ENCODE measurements at places on chromosomes 16 and 17.
A peak's percentile ranks its signal among the peaks of the same experiment; 100 is the strongest.

GRCh38 chr17:64073771-64074703 lies 53.6 kb upstream of the ICAM2 start:
- DNase-seq: no peak

- DNase-seq: no peak
Measured at GRCh38 chr17:66190738-66191592, 968 bp downstream of the CEP112 start.

GRCh38 chr17:9026741-9027140 lies 5.4 kb downstream of the NTN1 start:
- DNase-seq: no peak

DNA sequence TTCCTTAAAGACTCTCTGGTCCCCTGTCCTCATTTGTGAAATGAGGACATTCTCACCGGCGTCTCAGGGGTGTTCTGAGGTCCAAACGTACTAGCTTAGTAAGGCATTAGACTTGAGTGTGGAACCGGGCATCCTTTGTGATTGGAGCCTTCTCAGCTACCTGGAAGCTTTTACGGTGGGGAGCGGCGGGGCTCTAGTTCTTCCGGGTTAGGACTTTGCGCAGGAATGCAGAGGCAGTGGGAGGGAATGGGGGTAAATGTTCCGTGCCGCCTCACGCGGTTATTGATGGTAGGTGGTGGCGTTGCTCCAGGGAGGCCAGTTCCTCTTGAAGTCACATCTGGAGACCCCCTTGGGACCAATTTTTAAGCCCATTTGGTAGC lies 113.6 kb downstream of the SNX29 start:
- no peak for DNase-seq

DNA sequence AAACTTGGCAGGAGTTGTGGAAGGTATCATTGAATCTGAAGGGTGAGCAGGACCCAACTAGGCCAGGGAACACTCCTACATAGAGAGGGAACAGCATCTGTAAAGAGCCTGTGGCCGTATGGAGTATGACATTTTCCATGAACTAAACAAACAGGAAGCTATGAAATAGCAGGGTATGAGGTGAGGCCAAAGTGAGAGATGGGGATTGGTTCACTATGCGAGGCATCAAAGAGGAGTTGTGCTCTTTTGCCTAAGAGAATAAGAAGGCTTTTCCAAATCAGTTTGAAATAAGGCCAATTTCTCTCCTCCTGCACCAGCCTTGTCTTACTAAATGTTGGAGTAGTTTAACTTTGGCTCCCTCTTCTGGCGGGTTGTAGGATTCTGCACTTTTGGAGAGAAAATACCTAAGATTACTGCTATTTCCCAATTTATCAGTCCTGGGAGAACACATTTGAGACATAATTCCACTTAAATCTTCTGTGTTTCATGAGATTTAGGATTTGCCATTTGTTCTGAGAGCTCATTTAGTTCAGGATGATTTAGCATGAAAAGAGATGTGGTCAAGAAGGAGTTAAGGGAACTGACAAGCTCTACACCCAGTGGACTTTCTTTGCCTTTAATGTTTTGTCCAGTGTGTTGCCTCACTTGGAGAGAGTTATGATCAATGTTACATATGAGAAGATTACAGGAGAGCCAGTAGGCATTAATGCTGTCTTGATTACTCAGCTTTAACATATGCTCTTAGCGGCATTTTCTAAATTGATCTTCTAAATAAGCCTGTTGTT lies 55.4 kb downstream of the TNRC6C start:
- DNase-seq: peak; percentile 60

DNA sequence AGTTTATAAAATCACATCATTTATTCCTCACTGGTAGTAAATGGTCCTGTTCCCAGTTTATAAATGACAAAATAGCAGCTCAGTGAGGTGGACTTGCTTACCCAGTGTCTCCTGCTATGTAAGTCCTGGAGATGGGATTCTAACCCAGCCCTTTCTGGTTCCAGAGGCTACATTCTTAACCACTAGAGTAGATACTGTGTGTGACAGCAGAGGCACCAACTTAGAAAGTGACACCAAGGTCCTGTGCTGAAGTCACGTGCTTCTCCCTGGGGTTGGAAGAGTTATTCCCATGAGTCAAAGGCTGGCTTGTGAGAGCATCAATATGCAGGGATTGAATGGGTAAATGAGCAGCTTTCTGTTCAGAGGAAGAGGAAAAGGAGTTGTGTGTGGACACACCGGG lies 167.3 kb upstream of the IRX3 start:
- no peak for DNase-seq

DNA sequence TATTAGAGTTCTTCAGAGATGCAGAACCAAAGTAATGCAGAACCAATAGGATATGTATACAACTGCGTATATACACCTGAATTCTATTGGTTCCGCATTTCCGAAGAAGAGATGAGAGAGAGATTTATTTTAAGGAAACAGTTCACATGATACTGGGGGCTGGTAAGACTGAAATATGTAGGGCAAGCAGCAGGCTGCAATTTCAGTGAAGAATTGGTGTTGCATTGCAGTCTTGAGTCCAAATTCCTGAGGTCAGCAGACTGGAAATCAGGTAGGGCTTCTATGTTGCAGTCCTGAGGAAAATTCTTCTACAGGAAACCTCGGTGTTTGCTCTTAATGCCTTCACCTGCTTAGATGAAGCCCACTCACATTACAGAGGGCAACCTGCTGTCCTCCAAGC lies 128.2 kb upstream of the MED13 start:
- DNase-seq: no peak

DNA sequence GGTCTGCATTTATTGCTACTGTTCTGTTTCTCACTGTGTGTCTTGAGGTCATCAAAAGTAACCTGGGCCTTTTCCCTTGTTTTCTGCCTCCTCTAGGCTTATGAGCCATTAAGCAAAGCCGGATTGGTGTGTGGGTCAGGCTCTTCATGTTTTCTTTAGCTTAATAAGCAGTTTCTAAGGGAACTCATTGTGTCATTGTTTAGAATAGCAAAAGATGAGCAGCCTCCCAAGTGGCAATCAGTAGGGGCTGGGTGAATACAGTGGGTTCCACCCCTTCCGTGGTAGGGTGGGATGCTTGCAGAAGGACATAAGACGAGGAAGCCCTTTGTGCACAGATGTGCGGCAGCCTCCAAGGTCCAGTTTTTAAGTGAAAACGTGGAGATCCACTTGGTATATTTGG lies 34.5 kb downstream of the ABCC1 start:
- peak; percentile 59 for DNase-seq

DNA sequence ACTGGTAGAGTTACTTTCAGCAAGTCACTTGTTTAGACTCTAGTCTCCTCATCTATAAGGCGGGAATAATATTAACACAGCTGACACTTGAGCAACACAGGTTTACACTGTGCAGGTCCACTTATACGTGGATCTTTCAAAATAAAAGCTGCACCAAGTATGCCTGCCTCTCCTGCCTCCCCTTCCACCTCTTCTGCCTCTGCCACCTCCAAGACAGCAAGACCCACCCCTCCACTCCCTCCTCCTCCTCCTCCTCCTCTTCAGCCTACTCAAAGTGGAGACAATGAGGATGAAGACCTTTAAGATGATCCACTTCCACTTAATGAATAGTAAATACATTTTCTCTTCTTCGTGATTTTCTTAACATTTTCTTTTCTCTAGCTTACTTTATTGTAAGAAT lies 285.6 kb downstream of the FTO start:
- no peak for DNase-seq

- no peak for DNase-seq
Measured at GRCh38 chr16:66590322-66590721, 11.1 kb downstream of the CMTM2 start.

GRCh38 chr17:77085926-77086432 lies 54.8 kb upstream of the SEC14L1 start:
- DNase-seq: no peak

DNA sequence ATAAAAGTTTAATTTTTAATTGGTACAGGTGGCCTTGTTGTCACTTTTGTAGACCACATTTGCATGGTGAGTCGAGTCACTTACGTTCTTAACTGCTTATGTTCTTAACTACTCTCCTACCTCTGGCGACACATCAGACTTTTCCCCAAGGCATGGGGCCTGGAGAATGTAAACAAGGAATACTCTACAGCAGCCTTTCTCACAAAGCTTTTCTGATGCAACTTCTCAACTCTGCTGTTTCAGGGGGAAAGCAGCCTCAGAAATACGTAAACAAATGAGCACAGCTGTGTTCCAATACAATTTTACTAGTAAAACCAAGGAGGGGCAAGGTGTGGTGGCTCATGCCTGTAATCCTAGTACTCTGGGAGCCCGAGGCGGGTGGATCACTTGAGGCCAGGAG lies 6.9 kb downstream of the KARS1 start:
- DNase-seq: no peak

DNA sequence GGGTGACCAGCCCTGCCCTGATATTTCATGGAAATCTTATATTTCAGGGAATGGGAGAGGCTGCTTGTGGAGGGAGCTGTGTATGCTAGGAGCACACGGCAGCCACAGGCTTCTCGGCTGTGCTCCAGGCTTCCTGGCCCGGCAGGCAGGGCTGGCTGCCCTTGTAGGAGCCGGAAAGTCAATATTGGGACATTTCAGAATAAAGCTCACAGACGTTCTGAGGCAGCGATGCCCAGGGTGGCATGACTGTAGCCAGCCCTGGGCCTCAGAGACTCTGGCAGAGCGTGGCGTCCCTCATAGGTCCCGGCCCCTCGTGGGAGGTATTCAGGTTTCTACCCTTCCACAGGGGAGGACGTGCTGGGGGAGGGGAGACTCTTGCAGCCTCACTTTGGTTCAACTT lies 65.7 kb downstream of the BANP start:
- DNase-seq: no peak

Data from SJSA1 (cell line).